ENCODE measurements at places on chromosomes 3 and 15. TPM values are rescaled to one million over a fixed set of nuclear protein-coding genes. Genes with fewer than 3 reads are reported as not detected.

- DNase-seq = peak; percentile 83
These were observed 26.8 kb upstream of the LIMD1 start for GRCh38 chr3:45567730-45568172.

DNA sequence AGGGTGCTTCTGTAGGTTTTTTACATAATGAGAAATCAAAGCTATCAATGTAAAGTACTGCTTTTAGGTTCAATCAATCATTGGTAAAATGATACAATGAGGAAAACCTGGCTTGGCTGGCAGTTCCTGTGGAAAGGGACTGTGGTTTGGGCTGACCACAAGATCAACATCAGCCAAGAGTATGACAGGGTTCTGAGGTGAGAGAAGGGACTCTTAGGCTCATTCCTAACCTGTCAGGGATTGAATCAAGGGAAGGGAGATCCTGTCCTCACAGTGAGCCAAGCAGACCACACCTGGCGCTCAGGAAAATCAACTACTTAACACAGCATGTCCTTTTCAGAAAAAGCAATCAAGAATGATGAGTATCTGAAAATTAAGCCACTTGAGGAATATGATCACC, 111.1 kb downstream of the MAGI1 start:
- no peak for DNase-seq

- DNase-seq = no peak
These were observed 151.4 kb downstream of the SCAPER start for GRCh38 chr15:76753771-76754170.

DNA sequence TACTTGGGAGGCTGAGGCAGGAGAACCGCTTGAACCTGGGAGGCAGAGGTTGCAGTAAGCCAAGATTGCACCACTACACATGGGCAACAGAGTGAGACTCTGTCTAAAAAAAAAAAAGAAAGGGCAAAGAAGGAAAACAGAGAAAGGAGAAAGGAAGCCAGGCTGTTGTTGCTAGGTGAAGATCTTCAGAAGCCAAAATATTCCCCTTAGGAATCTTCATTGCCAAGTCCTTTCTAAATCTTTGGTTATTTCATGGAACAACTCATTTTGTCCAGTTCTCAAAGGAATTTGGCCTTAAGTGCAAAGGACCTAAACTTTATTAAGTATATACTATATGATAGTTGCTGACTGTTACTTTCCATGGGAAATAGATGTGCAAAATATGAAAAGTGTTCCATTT, 59.2 kb upstream of the OSBPL11 start:
- DNase-seq = no peak

- no peak for DNase-seq
These were observed 175.8 kb upstream of the ATP11B start for GRCh38 chr3:182617500-182617899.

GRCh38 chr3:124142389-124142970, 150.6 kb upstream of the ROPN1 start:
- DNase-seq = no peak

DNA sequence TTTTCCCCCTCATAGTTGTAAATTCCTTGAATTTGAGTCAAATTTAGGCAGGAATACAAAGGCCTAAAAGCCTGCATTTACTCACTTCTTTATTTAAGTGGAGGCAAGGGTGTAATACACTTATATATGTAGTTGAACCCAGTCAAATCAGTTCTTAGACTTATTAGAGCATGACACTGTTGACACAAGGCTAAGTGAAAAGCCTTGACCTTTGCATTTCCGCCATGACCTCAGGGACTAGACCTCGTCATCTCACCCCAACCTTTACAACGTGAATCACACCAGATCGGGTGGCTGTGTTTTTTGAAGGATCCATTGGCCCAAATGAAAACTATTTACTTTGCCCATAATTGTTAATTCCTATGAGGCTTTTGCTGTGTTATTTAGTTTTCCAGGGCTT, 774.4 kb downstream of the ROBO1 start:
- DNase-seq = no peak

DNA sequence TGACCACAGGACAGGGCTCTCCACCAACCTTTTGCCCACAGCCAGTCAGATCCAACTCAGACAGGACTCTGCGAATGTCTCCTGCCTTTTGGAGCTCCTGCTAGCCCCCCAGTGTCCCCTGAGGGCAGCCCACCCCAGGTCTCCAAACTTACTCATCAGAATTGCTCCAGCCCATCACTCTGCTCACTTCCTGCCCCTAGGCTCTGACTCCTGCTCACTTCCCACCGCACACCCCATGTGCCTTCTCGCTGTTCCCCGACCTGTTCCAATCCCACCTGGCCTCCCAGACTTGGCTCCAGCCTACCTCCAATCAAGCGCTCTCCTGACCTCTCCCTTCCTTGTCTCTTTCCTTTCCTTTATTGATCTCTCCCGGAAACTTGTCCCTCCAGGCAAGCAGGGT, 5.9 kb upstream of the STRA6 start:
- DNase-seq = no peak

Gene PRSS50
- total RNA-seq = not detected

Gene PEX5L
- total RNA-seq = not detected

Gene RNF7
- 57.4 TPM for total RNA-seq

Gene RTP3
- total RNA-seq = not detected

Gene SMCO1
- not detected for total RNA-seq

Gene COL8A1
- total RNA-seq = 0.07 TPM

Measured in activated naive CD4-positive, alpha-beta T cell treated with anti-CD3 and anti-CD28 coated beads for 36 hours (primary cell).